ENCODE measurements at places on chromosomes 16 and 17. TPM values are rescaled to one million over a fixed set of nuclear protein-coding genes. Genes with fewer than 3 reads are reported as not detected.

DNA sequence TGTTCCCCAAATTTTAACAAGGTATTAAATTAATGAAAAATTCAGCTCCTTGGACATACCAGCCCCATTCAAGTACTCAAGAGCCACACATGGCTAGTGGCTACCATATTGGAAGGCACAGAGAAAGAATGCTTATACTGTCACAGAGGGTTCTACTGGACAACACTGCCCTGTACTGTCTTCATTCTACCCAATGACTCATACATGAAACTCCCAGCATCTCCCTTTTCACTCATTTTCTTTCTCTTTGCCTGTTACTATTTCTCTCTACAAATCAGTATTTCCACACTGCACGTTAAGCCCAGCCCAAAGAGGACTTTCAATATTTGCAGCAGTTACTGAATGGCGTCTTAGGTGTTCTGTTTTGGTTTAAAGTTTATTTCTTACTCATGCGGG, 72.1 kb upstream of the RCVRN start:
- DNase-seq = peak; percentile 46

GRCh38 chr17:67051155-67051538, 6.8 kb downstream of the CACNG1 start:
- no peak for DNase-seq

Gene MMP25
- total RNA-seq = under 0.01 TPM

DNA sequence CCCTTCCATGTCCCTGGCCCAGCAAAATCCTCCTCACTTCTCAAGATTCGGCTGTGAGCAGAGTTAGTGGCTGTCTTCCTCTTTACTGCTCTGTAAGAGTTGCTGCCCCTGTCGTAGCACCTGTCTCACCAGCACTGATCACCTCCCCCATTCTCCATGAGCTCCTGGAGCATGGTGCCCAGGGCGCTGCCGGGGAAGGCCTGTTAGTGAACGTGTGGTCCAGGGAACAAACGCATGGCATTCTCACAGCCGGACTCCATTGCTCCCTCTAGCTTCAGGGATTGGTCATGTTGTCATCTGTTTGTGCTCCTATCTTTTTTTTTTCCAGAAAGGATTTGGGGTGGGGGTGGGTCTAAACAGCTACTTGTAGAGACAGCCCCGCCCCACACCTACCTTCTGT, 141.2 kb downstream of the CMIP start:
- no peak for DNase-seq

DNA sequence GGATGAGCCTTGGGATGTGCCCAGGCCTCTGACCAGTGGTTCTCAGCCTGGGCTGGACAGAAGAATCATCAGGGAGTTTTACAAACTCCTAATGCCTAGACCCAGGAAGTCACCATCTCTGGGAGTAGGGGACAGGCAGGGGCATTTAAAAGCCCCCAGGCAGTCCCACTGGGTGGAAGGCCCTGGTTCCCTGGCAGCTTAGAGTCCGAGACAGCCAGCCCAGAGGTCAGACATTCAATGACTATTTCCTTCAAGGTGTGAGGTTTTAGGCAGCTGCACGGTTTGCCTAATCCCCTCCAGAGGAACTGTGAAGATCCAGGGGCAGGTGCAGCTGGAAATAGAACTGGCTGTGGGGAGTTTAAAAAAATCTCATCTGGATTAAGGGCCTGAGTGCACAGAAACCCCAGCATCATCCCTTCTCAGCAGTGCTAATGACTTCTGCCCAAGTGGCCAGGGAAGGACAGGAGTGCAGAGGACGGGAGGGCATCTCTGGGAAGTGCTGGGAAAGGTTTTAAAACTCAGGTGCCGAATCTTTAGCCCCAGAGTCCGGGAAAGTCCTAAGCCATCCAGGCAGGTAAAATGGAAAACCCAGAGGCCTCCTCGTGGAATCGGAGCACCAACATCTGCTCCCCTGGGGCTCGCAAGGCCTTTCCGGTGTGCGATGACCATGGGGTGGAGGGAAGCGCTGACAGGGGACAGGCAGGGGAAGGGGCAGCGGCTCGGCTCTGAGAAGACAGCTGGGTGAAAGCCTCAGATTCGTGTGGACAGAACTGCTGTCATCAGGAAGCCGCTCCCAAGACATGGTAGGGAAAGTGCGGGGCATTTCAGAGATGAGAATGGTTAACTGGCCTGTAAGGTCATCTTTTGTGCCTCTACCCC, 1.5 kb upstream of the LGALS3BP start:
- no peak for DNase-seq

Gene CES3
- 0.10 TPM for total RNA-seq

- DNase-seq = no peak
These were observed 103.9 kb downstream of the GNAO1 start for GRCh38 chr16:56295059-56295665.

Gene KREMEN2
- total RNA-seq = 0.24 TPM

Gene PLXDC1
- 1.4 TPM for total RNA-seq

GRCh38 chr17:9313346-9313745, 262.3 kb downstream of the STX8 start:
- no peak for DNase-seq

GRCh38 chr16:70662991-70663523, 16.7 kb downstream of the IL34 start:
- DNase-seq = no peak

Gene SLFN14
- not detected for total RNA-seq

Gene ZKSCAN2
- 2.2 TPM for total RNA-seq

GRCh38 chr16:16189842-16190241, 33.5 kb downstream of the ABCC6 start:
- DNase-seq = no peak

- DNase-seq = no peak
These were observed 7.5 kb downstream of the DNASE1L2 start for GRCh38 chr16:2243781-2244180.

- no peak for DNase-seq
These were observed 31.3 kb upstream of the CBX4 start for GRCh38 chr17:79870540-79870939.

Data from RPMI7951 (cell line).